ENCODE measurements at places on chromosomes 7 and 10. TPM values are rescaled to one million over a fixed set of nuclear protein-coding genes. Genes with fewer than 3 reads are reported as not detected.

Gene WIPF3
- total RNA-seq, result not detected

Gene VSTM4
- 0.57 TPM for total RNA-seq

Gene SPDYE2B
- total RNA-seq, result not detected

DNA sequence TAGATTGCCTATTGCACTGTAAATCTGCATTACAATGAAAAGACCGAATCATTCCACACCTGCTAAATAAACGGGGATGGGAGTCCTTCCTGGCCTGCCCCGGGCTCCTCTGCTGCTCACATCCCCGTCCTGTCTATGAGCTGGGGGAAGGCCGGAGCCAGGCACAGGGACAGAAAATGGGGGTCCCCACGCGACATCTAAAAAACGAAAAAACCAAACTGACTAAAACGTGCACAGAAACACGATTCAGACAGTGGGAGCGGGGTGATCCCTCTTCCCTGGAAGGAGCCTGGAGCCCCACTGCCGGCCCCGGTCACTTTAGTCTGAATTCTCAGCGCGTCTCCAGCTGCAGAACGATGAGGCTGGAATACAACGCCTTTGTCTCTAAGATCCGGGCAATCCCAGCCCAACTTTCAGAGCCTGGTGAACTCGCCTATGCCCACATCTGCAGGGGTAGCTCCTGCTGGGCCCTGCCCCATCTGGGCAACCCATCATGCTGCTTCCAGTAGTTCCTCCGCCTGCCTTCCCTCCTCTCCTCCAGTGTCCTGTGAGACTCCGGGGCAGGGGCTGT lies 78.0 kb downstream of the ADARB2 start:
- DNase-seq, result no peak

DNA sequence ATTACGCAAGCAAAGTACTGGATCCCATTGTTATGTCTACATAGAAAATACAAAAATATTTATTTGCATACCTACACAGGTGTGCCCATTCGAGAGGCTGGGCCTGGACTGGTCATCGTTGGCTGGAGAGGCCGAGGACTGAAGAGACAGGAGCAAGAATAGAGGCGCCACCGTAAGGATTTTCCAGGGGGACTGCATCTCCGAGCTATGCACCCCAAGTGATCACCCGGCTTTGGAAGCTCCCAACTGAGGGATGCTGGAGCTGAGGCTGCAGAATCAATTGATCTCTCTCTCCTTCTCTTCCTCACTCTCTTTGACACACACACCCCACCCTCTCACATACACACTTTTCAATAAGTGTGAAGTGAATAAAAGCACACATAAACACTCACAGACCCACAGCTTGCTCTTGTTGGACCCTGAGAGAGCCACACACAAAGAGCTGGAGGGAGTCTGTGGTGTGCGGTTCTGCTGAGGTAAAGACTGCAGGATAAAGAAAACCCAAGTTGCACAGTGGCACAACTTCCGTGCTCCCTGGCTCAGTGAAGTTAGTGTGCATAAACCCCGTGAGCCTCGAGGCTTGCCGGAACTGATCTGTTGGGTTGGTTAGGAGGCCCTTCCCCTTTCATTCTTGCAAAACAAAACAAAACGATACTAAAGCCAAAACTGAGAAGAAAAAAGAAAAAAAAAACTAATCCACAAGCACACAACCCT lies at the start of gene AOAH:
Gene AOAH (minus strand): TSS at position 544 of the 714 bp plus-strand sequence. CDS start 346 bp downstream, at position 198.
- DNase-seq, result peak; percentile 83

- no peak for DNase-seq
These were observed 108.7 kb downstream of the NRBF2 start for GRCh38 chr10:63241841-63242281.

DNA sequence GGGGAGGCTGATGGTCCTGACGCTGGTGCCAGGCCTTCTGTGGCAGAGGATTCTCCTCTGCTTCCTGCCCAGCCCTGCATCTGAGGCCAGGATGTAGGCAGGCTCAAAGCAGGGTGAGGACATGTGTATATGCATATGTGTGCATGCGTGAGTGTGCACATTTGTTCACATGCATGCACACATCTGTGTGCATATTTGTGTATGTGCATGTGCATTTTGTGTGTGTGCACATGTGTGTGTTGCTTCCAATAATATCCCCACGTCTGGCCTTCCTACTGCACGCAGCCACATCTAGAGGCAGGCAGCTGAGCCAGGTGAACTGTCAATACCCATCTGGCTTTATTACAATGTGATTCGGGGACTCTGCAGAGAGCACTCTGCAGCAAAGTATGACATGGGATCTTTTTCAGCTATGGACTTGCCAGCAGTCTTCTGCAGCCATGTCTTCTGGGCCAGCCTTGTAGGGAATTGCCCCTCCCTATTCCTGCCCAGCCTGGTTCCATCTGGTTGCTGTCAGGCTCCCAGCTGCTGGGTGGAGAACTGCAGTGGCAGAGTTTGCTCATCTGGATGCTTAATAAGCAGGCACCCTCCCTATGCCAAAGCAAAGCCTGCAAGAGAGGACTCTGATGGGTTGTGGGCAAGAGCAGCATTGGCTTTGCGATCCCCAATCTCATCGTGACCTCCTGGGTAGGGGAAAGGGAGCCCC lies 140.7 kb downstream of the PFKFB3 start:
- no peak for DNase-seq

DNA sequence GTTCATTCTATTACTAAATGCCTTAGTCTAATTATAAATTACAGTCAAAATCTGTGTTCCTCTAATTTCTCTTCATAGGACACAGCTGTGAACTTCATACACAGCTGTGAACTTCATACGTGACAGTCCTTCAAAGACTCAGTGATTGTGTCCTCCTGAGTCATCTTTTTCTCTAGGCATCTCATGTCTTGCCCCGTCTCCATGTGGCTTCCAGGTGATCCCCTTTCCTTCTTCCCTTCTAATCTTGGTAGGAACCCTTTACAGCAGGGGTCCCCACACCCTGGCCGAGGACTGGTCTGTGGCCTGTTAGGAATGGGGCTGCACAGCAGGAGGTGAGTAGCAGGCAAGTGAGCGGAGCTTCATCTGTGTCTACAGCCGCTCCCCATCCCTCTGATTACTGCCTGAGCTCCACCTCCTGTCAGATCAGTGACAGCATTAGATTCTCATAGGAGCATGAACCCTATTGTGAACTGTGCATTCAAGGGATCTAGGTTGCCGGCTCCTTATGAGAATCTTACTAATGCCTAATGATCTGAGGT lies 14.0 kb upstream of the EIF5AL1 start:
- DNase-seq, result no peak

DNA sequence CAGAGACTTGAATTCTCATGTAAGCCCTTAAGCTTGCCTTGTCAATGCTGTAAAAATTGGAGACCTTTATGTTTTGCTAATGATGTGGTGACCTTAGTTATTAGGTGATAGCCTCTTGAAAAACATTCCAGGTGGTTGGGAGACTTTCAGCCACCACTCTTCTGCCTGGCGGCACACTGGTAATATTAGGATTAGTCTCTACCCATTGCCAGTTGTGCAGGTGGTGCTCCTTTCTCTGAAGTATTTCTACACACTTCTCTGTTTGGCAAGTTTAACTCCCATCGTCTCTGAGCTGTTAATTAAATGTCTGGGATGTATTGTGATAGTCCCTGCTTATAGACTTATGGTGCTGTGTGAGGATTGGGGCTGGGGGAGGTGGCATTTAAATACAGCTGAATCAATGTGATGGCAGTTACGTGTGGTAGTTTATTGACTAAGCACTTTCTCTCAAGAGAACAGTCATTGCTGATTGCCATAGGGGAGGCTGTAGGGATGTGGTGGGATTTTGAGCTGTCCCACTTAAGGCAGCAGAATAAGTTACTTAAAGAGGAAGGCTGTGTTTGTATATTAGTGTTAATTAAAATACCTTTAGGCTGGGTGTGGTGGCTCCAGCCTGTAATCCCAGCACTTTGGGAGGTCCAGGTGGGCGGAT lies 61.7 kb downstream of the DAGLB start:
- no peak for DNase-seq

DNA sequence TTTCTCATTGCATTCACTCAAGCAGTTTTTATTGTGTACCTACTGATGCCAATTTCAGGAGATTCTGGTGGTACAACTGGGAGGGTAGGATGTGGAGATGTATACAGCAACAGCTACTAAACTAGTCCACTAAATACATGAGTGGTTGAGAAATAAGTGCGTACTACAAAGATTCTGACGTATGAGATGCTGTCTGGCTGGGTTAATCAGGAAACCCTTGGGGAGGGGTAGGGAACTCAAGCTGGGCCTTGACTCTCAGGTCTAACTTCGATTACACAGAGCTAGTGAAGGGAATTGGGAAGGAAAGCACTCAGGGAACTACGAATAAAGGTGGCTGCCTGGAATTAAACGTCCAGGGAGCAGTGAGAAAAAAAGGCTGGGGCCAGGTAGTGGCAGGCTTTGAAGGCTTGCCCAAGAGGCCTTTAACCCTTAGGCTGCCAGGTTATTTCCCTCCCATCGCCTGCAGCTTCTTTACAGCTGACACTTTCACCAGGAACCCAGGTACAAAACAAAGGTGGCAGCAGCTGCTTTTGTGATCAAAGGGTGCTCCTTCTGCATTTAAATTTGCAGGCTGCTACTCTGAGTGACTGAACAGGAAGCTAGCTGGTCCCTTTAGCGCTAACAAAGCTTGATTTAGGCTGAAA lies 3.2 kb downstream of the MMS19 start:
- no peak for DNase-seq

GRCh38 chr7:108468246-108468645 lies 12.0 kb upstream of the NRCAM start:
- no peak for DNase-seq

DNA sequence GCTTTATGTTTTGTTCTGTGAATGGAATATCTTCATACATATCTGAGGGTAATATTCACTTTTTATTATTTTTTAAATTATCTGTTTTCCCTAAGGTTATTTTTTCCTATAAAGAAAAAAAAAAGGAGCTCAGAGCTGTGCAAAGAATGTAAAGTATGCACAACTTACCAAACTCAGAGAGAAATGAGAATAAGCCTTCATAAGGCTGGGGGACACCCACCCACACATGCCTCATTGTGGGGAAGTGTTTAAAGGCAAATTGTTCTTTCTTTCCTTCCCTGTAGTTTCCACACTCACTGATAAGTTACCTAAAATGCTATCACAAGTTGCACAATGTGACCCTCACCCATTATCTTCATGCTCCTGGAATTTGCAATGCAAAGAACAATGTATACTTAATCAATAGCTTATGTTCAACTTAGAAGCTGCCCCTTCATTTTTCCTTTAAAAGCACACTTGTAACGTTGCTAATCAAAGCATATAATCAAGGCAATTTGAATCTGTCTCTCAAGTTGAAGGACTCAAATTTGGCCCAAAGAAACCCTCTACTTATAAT lies 108.1 kb downstream of the GNAT3 start:
- DNase-seq, result no peak

DNA sequence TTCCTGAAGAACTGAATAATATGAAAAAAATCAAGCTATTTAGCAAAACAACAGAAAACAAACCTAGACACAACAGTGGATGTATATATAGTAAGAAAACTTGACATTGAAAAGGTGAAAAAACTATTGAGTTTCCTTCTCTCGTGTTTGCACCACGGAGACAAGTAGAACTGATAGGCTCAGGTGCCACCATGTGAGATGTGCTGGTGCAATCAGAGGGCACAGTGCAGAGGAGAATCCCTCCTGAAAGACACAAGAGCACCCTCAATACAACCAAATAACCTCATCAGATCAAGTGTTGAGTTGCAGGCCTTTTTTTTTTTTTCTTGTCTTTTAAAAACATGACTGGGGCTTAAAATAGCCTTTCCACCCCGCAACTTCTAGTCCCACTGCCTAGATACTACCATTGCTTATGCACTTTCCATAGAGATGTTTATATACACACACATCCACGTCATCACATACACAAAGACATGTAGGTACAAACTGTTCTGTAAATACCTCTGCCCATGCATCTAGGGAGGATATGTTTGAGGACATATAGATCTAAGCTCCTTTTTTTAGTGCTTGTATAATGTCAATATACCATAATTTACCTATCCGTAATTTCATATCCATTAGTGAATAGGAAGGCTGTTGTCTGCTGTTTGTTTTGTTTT lies 54.1 kb downstream of the UBE2H start:
- no peak for DNase-seq

DNA sequence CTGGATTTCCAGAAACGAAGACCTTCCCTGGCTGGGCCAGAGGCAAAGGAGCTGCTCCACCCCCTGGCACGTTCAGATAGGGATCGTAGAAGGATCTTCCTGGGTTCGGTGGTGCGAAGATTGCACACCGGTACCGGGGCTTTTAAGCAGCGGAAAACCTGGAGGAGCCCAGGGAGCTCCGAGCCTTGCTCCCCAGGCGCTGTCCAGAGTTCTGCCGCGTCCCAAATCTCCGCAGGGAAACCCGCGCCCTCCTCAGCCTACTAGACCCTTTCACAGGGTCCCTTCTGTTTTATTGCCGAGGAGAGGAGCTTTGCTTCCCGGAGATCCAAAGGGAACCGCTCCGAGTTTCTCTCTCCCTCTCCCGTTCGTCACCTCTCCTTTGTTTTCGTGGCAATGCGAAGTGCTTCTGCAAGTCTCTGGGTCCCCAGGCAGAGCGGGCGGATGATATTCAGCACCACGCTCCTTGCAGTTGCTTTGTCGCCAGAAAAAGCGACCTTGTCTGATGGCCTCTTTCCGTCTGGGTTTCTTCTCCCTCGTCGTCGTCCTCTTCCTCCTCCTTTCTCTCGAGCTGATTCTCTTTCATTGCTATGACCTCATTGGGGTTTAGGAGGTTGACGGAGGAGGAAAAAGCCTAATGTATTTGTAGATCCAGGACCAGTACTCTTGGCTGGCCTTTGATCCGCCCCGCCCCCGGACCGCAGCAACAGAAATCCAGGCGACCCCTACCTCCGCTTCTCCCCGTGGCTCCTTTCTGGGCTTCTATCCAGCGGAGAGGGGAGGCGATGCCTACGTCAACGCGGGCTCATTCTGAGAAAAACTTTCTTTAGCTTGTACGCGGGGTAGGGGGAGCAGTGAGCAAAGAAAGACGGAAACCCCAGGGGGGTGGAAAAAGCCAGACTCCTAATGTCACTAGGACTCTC lies at the start of gene TMEM196:
Gene TMEM196 (minus strand): TSS at position 777 of the 920 bp plus-strand sequence. CDS start 921 bp downstream, outside the sequence.
- DNase-seq, result no peak

GRCh38 chr7:1287752-1288201 lies 55.1 kb downstream of the UNCX start:
- no peak for DNase-seq

DNA sequence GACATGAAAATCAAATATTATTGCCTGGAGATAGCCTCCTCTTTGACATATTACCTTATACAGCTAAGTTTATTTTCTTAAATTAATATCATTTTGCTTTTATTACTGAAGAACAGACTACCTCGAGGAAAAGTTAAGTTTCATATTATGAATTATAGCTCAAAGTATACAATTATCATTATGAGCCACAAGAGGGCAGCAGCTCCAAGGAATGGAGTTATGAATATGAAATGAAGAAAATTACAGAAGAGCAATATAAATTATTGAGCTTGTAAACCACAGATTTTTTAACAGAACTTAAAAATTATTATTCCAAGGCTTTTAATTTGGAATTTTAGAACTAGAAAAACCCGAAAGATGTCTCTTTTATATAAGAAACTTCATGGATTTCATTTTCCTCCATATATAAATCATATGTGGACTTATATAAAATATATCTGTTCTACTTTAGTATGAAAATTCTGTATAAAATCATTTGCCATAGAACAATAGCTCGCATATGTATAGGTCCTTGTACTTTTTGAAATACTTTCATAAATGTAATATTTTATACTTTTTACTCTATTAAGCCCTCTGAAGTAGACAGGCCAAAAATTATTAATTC lies 40.1 kb downstream of the IQUB start:
- DNase-seq, result no peak

Data from activated T-helper 2 cell treated with anti-CD3 and anti-CD28 coated beads, Interferon-gamma antibody, Interleukin-2, Interleukin-4, amounts not matched to agents 10 μg/mL and 5 μg/mL and 100 μg/mL, durations not matched to agents 14 hours and 24 hours and 36 hours (primary cell).